Stimulated activated CD4-positive, alpha-beta T cell treated with anti-CD3 and anti-CD28 coated beads, Interleukin-4, amount 100 ng/mL, for 24 hours (primary cell): ENCODE measurements at places on chromosomes 13 and 19.

GRCh38 chr13:75666646-75667351 is 30.7 kb downstream of the LMO7 start:
- DNase-seq = no peak

DNA sequence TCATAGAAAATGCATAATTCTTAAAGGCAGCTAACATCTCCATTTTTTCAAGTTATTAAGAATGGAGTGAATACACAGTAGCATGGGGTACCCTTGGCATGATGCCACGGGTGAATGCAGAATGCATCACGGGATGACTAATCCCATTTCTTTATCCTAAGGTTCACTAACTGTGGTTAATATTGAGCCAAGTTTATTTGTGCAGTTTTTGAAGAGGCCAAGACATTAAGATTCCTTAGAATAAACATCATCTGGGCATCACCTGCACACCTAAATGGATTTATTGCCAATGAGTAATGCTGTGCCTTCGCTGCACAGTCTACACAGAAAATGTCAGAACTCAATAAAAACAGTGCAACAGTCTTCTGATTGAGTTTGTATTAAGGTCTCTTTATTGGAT is 333.1 kb downstream of the GPC6 start:
- DNase-seq = no peak

DNA sequence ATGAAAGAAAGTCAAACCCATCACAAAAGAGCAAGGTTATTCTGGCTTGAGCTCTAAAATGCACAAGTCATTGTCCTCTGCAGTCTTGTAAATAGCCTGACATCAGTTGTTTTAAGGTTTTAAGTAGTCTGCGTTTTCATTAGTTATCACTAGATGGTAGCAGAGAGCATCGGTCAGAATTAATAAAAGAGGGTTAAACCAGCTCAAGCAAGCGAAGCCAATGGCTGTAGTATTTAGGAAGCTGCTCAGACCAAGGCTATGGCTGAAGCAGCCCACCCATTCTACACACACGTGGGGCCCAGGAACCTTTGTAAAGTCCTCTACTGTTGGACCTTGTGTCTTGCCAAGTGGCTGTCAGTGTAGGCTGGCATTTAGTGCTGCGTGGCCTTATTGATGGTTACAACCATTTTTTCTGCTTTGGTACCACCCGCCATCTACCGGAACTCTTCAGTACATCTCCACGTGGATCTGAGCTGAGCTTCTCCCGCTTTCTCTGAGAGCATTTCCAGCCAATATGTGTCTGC is 13.3 kb upstream of the ZNF57 start:
- DNase-seq = no peak

- DNase-seq = no peak
These were observed 51.6 kb downstream of the SERP2 start for GRCh38 chr13:44425041-44425814.

- DNase-seq = no peak
These were observed 346.6 kb downstream of the TBC1D4 start for GRCh38 chr13:75135325-75135825.

- peak; percentile 82 for DNase-seq
These were observed at the start of gene R3HDM4 for GRCh38 chr19:913080-913748. Gene R3HDM4, minus strand, starts transcription at chr19:913219. Its CDS starts 62 bp downstream, at chr19:913157.

DNA sequence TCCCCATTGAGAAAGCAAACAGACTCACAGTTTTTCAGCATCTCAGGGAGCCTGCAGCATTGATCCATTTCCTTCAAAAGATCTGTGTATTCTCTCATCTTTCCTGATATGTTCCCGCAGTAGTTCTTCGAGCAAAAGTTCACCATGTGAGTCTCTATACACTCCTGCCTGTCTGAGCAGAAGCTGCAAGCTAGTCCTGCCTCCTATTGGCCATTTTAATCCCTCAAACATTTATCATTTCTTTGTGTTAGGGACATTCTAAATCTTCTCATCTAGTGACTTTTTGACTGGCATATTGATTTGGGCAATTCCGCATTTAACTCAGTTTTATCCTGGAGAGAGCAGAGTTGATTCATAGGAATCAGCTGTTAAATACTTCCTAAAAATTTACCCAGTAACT is 660.4 kb upstream of the KLF12 start:
- DNase-seq = no peak
